Hematopoietic multipotent progenitor cell (in vitro differentiated cells): ENCODE measurements at places on chromosomes 12 and 14.

- DNase-seq = peak; percentile 71
Observed at GRCh38 chr12:94157981-94158411, 9.6 kb downstream of the PLXNC1 start.

DNA sequence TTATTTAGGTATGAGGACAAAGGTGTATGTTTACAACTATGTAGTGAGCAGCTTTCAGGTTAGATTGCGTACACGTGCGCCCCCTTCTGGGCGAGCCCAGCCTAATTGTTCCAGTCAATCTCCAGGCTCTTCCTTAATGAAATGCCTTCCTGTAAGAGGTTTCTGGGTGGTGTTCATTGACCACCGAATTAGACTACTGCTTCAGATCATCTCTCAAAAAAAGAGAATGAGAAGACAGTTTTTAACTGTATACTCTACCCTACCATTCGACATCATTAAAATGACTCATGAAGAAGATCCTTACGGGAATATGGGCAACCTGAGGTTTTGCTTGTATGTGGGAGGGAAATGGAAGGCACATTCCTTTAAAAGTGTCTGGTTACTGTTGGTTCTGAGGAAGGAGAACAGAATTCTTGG is 2.1 kb downstream of the LUM start:
- peak; percentile 52 for DNase-seq

DNA sequence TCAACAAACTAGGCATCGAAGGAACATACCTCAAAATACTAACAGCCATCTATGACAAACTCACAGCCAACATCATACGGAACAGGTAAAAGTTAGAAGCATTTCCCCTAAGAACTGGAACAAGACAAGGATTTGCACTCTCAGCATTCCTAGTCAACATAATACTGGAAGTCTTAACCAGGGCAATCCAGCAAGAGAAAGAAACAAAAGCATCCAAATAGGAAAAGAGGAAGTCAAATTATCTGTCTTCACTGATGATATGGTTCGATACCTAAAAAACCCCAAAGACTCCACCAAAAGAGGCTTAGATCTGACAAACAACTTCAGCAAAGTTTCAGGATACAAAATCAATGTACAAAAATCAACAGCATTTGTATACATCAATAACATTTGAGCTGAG is 32.5 kb downstream of the CCDC38 start:
- DNase-seq = no peak

DNA sequence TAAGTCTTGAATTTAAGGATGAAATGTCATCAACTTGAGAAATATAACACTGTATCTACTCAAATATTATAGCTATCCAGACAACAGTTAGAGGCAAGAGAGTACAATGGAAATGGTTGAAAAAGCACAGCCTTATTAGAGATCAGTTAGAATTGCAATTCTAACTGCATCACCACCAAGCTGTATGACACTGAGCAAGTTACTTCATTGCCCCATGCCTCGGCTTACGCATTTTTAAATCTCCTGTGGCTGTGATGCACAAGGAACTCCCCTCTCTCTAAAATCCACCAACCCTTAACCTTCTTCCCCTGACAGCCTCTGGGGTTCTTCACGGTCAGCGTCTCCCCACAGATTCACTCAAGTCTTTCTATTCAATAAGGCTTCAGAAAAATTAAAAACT is 75.1 kb downstream of the MED13L start:
- DNase-seq = no peak
